NCI-H1105 (cell line): ENCODE measurements at places on chromosomes 7 and 10.

GRCh38 chr10:131206111-131206995, 105.2 kb downstream of the TCERG1L start:
- no peak for DNase-seq

DNA sequence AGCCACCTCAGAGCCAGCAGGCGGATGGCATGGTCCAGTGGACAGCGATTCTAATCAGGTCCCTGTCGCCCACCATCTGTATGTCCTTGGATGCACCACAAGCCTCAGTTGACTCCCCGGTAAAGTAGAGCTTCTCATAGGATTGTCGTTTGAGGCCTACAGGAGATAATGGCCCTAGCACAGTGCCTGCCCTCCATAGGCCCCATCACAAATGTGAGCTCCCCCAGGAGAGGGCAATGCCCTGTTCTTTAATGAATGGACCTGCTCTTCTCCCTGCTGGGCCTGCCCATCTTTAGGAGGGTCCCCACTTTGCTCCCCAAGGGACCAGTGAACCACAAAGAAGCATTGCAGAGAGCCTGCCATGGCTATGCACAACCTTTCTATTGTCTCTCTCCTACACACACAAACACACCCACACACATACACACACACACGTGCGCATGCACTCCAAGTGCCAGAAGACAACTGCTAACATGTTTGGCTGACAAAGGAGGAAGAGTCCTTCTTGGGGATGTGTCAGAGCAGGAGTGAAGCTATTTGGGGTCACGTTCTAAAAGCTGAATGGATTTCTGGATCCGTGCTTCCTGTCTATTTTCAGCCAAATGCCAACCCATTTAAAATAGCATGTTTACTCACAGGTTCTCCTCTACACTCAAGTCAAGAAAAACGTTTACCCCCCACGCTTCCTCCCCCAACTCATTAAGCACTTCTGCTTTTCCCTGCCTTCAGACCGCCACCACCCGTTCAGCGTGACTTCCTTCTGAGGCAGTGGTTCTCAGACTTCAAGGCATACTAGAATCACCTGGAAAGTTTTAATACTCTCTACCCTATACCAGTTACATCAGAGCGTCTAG, 196.1 kb downstream of the GRID1 start:
- no peak for DNase-seq

- no peak for DNase-seq
Observed at GRCh38 chr7:38306171-38306570, 32.7 kb upstream of the TARP start.

DNA sequence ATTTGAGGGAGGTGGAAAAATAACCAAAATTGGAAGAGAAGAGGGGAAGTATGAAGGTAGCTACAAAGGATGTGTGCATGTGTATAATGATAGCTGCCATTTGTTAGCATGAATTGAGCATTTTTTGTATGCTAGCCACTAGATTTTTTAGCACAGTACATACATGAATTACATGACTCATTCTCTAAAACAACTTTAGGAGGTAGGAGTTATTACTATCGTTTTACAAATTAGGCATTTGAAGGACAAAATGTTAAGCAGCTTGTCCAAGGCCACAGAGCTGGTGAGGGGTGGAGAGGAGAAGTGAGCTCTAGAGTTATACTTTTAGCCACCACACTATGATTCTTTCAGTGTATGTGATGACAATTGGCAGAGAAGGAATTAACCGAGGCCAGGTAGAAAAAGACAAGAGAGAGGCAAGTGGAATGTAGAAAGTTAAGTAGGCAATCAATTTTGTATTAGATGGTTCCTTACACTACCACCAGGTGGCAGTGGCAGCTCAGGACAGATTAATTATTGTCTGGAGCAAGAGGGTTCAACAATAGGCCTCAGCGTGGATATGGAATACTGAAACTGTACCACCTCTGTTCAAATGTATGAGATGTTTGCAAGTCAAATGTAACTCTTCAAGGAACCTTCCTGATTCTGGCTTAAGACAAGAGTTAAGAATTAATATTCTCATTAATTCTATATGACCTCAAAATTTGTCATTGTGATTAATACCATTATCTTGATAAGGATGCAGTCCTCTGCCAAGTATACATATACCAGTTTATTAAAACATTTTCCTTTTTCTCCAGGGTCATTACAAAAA, 128.0 kb downstream of the MBL2 start:
- no peak for DNase-seq

DNA sequence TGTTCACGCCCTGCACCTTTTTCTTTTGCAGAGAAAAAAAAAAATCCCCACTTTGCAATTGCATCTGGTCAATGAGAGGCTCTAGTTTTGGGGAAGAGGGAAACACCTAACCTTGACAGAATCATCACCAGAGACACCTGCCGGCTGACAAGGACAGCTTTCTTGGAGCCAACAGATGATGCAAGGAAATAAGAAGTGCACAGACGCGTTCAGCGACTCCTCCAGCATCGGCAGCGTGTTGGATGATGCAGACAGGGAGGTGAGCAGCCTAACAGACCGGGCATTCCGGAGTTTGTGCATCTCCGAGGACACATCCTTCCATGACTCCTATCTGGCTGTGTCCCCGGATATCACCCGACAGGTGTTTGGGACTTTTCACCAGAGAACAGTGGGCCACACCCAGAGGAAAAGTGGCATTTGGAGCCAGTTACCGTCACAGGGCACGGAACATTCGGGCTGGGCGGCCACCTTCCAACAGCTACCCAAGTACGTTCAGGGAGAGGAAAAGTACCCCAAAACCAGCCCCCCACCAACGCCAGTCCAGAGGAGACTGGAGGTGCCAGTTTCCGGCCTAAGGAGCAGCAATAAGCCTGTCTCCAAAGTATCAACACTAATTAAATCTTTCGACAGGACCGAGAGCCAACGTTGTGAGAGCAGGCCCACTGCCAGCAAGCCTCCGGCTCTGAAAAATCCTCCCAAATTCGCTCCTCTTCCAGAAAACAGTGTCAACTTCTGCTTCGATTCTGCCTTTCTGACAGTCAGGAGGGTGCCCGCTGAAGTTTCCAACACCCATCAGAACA, 23.6 kb downstream of the C10orf71 start:
- DNase-seq, result no peak

- no peak for DNase-seq
Observed at GRCh38 chr7:38127216-38128207, 50.5 kb upstream of the STARD3NL start.

- DNase-seq, result no peak
Observed at GRCh38 chr7:73626814-73627213, 2.5 kb upstream of the MLXIPL start.

- no peak for DNase-seq
Observed at GRCh38 chr10:6390213-6390845, 187.6 kb downstream of the PFKFB3 start.

GRCh38 chr10:74750848-74751274, 75.5 kb upstream of the KAT6B start:
- DNase-seq, result no peak

DNA sequence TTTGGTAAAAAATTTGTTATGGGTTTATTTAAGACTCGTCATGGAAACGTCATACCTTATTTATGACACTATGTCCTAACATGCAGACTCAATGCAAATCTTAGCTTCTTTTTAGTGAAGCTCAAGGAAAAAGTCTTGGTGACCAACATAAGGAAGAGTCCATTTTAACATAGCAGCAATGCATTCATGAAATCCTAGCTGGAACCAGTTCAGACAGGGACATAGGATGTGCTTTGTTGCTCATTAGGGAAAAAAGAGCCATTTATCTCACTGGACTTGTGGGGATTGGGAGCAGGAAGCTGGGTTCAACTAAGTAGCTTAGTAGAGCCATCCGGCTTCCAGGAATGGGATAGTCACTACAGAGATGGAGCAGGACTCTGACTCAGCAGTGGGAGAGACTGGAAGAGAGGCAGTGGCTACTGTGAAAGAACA, 100.7 kb upstream of the DKK1 start:
- DNase-seq, result no peak

GRCh38 chr10:31209478-31209877, 109.5 kb upstream of the ZEB1 start:
- DNase-seq, result no peak

DNA sequence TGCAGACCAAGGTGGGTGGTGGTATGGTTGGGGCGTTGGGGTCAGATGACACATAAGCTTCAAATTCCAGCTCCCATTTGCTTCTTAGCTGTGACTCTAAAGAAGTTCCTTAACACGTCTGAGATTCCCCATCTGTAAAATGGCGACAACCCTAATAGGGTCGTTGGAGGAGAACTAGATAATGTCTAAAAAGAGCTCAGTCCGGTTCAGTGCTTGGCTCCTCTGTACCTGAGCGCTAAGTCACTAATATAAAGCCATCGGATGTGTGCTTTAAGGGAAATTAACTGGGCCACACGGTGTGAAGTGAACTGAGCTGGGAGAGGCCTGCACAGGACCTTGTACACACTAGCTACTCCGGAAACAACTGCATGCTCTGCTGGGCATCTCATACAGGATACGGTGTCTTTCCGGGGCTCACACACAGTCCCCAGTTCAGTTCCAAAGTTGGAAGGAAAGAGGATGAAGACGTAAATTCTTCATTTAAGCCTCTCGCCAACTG, 476 bp upstream of the ZFYVE27 start:
- no peak for DNase-seq

DNA sequence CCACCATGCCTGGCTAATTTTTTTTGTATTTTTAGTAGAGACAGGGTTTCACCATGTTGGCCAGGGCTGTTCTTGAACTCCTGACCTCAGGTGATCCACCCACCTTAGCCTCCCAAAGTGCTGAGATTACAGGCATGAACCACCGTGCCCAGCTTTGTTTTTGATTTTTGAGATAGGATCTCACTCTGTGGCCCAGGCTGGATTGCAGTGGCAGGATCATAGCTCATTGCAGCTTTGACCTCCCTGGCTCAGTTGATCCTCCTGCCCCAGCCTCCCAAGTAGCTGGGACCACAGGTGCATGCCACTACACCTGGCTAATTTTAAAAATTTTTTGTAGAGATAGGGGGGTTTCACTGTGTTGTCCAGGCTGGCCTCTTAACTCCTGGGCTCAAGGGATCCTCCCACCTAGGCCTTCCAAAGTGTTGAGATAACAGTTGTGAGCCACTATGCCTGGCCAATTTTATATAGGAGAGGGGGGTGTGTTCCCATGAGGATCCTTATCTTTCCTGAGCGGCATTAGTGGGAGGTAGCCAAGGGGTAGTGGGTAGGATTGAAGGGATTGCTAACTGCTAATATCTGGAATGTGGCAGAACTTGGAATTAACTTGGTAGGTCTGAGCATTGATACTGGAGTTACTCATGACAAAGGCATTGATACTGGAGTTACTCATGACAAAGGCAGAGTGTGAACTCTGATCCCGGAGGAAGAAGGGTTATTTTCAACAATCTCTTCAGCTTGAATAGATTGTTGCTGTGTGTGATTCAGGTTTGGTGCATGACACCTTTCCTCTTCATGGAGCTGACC, 1.0 kb upstream of the NOLC1 start:
- DNase-seq, result no peak

GRCh38 chr10:129756912-129757901, 206.9 kb downstream of the EBF3 start:
- peak; percentile 41 for DNase-seq

DNA sequence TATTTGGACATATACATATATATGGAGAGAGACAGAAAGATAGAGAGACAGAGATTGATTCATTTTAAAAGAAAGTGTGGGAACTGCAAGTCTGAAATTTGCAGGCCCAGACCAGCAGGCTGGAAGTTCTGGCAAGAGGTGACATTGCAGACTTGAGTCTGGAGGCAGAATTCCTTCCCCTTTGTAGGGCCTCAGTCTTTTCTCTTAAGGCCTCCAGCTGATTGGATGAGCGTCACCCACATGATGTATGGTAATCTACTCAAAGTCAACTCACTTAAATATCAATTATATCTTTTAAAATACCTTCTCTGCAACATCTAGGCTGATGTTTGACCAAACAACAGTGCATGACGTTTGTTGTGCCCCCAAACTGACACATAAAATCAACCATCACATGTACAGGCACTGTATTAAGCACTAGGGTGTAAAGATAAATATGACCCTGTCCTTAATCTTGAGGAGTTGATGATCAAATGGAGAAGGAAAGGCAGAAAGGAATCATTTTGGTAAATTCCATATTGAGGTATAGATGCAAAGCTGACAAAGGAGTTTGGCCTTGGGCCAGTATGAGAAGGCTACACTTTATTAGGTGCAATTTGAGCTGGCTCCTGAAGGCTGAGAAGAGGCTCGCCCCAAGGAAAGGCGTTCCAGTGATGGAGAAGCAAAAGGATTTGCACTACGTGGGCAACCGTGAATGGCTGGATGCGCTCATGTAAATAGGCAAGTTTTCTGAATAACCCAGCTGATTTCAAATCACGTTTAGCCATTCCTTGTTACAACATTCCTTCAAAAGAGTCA, 52.6 kb downstream of the BPGM start:
- DNase-seq, result no peak

GRCh38 chr7:88689821-88690220, 69.7 kb upstream of the ZNF804B start:
- no peak for DNase-seq

DNA sequence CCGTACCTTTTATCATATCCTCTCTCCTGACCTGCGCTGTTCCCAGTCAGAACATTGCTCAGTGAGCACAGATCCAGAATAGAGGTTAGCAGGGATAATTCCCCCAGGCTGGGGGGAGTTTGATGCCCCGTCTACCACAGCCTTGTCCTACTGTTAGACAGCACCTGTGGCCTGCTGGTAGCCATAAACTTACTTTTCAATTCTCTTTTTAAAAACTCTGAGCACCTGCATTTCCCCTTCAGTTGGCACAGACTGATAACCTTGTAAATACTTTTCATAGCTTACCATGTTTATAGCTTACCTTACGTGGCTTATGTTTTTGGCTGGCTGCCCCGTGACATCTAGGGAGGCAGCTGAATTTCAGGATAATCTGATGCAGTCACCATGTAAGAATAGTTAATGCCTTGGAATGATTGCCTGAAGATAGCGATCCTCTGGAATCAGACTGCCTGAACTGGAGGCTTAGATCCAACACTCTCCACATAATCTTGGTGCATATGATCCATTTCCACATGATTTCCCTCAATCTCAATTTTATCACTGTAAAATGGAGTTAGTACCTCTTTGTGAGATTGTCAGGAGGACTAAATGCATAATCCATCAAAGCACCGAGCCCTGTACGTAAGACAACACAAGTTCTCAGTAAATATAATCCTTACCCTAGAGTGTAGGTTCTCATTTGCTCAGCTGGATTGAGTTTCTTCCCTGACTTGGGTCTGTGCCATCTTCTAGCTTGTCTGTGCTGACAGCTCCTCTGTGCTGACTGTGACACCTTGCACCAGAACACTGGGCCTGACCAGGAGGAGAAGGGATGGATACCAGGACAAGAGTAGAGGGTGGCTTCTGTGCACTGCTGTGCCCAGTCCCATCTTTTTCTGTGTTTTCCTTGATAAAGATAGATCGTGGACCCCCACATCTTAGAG, 111.7 kb upstream of the GJD4 start:
- DNase-seq, result no peak

GRCh38 chr7:74324531-74325209, 35.5 kb downstream of the CLIP2 start:
- no peak for DNase-seq
